Stimulated activated CD4-positive, alpha-beta T cell treated with anti-CD3 and anti-CD28 coated beads, TNF-alpha, amount 100 ng/mL, for 24 hours (primary cell): ENCODE measurements at places on chromosomes 5 and 9.

- no peak for DNase-seq
Observed at GRCh38 chr9:119175581-119175980, 193.7 kb downstream of the BRINP1 start.

- DNase-seq, result no peak
Observed at GRCh38 chr9:87500491-87501270, 3.0 kb downstream of the DAPK1 start.

DNA sequence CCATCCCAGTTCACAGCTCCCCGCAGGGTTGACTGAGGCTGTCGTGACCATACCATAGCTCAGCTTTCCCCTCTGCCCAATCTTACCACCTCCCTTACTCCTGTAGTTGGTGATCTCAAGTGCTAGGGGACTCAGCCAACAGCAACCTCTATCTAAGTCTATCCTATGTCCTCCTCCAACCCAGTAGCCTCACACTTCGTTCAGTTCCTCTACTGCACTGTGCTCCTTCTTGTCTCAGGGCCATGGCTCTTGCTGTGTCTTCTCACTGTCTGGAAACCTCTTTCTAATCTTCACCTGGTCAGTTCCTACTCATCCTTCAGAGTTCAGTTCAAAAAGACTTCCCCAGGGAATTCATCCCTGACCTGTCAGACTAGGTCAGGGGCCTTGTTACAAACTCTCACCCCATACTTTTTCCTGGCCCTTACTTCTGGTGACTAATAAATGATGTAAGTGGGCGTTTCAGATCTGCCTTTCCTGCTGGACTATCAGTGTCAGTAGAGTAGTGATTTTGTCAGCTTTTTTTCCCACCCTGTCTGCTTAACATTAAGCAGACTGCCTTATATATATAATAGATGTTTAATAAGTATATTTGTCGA lies 53.6 kb upstream of the NR3C1 start:
- DNase-seq, result no peak

- no peak for DNase-seq
Observed at GRCh38 chr9:136854113-136854841, 2.1 kb downstream of the MAMDC4 start.

GRCh38 chr9:83469722-83470121 lies 68.5 kb downstream of the FRMD3 start:
- DNase-seq, result no peak

DNA sequence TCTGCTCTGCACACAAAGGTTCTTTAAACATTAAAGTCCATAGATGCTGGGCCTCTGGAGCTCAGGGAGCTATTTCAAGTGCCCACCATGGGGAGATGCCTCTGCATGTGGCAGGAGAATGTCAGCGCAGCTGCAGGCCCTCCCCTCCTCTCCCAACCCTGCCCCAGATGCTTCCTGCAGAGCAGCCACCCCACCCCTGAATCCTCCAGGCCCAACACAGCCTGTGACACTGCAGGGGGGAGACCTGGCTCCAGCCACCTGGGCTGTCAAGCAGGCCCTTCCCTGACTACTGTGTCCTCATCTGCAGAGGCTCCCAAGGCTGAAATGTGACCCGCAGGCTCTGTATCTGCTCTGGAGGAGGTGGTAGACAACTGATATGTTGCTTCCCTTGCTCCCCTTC lies 213.9 kb downstream of the GABBR2 start:
- DNase-seq, result no peak

DNA sequence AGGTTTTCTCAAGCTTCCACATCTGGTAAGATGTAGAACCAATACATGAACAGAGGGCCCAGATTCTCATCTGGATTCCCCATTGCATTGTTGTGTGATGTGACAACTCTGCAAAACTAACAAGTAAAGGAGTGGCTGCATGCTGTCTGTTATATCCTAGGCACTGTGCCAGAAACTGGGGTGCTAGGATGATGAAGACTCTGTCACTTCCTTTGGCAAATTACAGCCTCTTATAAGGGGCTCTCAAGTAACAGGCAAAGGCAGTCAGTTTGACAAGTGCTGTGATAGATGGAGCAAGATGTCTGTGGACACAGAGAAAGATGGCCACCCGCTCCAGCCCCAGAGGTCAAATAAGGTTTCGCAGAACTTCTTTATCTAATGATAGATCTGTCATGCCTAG lies 115.7 kb downstream of the PAPPA start:
- DNase-seq, result no peak

DNA sequence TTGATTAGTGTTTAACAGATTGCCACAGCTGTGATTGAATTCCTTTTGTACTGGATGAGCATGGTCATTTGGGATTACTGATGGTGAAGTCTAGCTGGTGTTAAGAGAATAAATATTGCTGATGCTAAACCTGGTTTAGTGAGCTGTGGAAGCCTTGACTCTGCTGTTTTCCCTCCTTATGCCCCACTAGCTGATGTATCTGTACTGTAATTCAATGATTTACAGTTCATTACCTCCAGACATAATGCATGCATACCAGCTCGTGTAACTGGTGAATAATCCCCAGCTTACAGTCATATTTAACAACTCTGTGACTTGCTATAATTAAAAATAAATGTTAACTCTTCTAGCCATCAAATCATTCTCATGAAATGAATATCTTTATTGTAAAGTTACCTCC lies 1.7 kb upstream of the CMYA5 start:
- DNase-seq, result no peak

GRCh38 chr5:176413255-176413565 lies 3.1 kb downstream of the CLTB start:
- DNase-seq, result no peak

DNA sequence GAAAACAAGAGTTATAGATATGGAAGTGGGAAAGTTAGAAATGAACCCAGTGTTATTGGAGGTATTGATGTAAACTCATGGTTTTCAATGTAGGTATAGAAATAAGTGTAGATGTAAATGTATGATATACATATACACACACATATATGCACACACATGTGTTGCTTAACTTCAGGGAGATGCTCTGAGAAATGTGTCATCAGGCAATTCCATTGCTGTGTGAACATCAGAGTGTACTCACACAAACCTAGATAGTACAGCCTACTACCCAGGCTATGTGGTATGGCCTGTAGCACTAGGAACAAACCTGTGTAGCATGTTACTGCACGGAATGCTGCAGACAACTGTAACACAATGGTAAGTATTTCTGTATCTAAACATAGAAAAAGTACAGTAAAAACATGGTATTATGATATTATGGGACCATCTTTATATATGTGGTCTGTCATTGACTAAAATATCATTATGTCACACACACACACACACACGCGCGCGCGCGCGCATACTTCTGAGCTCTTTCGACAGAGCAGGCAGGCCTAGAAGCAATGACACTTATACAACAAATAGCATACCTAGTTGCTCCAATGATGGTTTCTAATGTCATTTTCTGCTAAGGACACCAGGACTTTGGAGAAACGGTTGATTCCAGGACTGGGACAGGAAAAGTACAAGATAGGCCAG lies 86.6 kb downstream of the MACROH2A1 start:
- DNase-seq, result no peak

DNA sequence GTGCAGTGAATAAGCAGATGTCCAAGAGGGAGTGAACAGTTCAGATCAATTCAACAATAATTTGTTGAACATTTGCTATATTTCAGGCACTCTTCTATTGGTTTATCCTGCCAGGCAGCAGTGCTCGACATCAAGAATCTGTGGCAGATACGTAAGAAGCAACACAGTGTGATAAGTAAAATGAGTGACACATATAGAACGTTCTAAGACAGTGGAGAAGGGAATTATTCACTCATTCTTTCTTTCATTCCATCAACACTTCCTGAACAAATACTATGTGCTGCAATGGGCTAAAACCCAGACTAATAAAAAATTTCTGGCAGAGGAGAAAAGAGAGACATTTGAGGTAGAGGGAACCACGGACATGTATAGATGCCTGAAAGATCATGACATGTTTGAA lies 89.9 kb upstream of the GLIS3 start:
- no peak for DNase-seq

DNA sequence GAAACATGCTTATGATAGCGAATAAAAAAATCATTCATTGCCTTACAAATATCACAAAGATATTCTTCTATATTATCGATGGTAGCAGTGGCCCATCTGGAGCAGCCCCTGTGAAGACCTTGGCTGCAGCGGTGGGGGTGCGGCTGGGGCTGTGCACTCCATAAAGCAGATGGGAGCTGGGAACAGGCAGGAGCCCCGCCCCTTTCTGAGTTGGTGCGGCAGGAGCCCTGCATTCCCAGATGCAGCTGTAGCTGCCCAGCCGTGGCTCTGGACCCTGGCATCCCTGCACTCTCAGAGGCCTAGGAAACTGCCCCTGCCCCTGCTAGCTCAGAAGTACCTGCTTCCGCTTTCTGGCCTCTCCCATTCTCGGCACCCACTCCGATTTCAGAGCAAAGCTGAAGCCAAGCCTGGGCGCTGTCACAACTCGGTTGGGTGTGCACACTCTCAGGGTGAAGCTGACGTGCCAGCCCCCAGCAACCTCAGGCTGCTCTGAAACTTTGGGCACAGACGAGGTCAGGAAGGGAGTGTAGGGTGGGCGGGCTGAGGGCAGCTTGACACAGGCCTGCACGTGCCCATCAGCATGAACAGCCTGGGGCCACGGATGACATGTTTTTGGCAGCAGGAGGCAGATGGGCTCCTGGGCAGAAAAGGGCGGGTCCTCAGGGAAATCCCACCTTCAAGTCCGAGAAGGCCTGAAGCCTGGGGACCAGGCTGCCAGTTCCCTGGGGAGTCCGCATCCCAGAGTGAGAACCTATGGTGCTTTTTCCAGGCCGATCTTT lies 1440.8 kb upstream of the ACO1 start:
- no peak for DNase-seq

DNA sequence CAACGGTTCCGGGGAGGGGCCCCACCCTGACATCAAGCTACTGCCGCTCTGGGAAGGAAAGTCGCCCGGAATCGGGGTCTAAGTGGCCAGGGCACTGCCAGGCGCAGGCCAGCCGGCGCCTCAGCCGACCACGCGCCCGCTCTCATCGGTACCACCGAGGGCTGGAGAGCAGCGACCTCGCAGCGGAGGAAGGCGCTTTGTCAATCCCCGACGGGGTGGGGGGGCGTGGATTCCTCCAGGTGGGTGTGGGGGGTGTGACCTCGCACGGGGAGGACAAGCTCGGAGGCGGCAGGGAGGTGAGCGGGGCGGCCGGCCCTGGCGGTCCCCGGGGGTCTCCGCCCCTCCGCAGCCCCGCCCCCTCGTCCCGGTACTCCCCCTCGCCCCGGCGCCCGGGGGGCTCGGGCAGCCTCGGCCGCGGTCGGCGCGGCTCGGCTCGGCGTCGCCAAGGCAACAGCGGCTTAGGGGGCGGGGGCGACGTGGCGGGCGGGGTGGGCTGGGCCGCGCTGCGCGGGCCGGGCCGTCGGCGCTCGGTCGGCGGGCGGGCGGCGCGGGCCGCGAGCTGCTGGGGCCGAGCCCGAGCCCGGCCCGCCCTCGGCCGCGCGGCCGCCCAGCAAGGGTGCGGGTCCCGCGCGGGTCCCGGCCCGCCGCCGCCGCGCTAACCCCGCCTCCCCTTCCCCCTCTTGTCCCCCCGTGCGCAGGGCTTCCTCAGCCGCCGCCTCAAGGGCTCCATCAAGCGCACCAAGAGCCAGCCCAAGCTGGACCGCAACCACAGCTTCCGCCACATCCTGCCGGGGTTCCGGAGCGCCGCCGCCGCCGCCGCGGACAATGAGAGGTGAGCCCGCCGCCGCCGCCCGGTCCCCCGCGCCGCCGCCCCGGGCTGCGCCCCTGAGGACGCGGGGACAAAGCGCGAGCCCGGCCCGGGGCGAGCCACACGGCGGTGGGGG lies 47.5 kb downstream of the DAB2IP start:
- DNase-seq, result peak; percentile 54

- DNase-seq, result no peak
Observed at GRCh38 chr5:96146675-96147074, 185.0 kb upstream of the ELL2 start.

GRCh38 chr5:73673161-73673591 lies 47.2 kb downstream of the ARHGEF28 start:
- DNase-seq, result no peak

- no peak for DNase-seq
Observed at GRCh38 chr5:149381261-149381985, 2.3 kb upstream of the IL17B start.

GRCh38 chr9:82467436-82467835 lies 478.9 kb downstream of the SPATA31D1 start:
- no peak for DNase-seq

DNA sequence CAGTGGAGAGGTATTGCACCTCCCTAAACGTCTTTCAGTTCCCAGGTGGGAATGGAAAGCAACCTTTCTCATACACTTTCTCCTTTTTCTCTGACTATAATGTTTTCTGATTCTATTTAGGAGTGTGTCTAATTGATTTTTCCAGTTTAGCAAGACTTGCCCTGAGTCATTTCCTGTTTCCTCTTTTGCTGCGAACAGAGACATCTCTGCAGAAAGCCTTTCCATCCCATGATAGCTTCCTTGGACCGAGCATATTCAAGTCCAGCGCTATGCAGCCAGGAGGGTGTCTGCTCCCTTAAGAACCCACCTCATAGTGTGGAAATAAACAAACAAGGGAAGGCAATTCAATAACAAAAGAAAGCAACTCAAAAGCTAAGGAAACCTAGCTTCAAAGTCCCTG lies 60.0 kb upstream of the CDH6 start:
- no peak for DNase-seq

GRCh38 chr5:14272548-14273205 lies 129.5 kb downstream of the TRIO start:
- no peak for DNase-seq

DNA sequence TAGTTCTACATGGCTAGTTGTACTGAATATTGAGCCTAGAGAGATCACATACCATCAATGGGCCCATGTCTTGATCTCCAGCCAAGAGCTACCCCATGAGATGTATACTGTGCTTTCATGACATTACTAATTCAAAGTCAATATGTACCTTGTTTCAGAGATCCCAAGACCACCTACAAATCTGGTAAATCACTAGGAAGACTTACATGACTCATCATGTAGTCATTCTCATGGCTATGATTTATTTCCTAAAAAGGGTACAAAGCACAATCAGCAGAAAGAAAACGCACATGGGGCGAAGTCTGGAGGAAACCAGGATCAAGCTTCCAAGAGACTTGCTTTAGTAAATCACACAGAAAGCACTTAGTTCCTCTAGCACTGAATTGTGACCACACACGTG lies 103.0 kb downstream of the PCSK5 start:
- no peak for DNase-seq

- no peak for DNase-seq
Observed at GRCh38 chr9:87818308-87818707, 64.4 kb upstream of the SPATA31E1 start.

DNA sequence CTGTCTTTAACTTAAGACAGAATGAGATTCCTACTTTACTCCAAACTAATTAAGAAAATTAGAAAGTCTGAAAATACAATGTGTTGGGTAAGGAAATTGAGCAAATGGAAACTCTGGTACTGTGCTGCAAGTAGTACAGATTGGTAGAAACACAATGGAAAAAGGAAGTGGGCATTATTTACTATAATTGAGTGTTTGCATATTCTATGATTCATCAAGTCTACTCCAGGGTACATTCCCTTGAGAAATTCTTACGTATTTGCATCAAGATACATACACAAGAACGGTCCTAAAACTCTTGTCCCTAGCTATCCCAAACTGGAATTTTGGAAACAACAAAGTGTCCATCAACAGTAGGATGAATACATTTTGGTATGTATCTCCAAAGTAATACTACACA lies 123.5 kb upstream of the TARS1 start:
- no peak for DNase-seq

- no peak for DNase-seq
Observed at GRCh38 chr5:103295871-103296270, 37.3 kb downstream of the MACIR start.

- no peak for DNase-seq
Observed at GRCh38 chr5:43376496-43377140, 35.6 kb downstream of the CCL28 start.

GRCh38 chr5:93407454-93407853 lies 173.6 kb downstream of the NR2F1-AS1 start:
- no peak for DNase-seq
